ENCODE measurements at places on chromosomes 1 and 21.

DNA sequence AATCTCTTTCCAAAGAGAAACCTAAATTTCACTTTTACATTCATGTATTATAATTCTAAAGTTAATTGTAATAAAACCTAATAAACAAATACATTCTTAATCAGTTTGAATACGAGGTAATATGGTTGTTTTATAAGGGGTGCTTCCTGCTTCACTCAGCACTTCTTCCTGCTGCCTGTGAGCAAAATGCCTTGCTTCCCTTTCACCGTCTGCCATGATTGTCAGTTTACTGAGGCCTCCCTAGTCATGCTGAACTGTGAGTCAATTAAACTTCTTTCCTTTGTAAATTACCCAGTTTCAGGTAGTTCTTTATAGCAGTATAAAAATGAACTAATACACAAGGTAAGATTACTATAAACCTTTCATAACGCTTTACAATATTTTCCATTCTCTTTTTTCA is 491.1 kb upstream of the LRRC7 start:
- no peak for DNase-seq

- peak; percentile 88 for DNase-seq
These were observed 56.2 kb downstream of the ST3GAL3 start for GRCh38 chr1:43763497-43763973.

DNA sequence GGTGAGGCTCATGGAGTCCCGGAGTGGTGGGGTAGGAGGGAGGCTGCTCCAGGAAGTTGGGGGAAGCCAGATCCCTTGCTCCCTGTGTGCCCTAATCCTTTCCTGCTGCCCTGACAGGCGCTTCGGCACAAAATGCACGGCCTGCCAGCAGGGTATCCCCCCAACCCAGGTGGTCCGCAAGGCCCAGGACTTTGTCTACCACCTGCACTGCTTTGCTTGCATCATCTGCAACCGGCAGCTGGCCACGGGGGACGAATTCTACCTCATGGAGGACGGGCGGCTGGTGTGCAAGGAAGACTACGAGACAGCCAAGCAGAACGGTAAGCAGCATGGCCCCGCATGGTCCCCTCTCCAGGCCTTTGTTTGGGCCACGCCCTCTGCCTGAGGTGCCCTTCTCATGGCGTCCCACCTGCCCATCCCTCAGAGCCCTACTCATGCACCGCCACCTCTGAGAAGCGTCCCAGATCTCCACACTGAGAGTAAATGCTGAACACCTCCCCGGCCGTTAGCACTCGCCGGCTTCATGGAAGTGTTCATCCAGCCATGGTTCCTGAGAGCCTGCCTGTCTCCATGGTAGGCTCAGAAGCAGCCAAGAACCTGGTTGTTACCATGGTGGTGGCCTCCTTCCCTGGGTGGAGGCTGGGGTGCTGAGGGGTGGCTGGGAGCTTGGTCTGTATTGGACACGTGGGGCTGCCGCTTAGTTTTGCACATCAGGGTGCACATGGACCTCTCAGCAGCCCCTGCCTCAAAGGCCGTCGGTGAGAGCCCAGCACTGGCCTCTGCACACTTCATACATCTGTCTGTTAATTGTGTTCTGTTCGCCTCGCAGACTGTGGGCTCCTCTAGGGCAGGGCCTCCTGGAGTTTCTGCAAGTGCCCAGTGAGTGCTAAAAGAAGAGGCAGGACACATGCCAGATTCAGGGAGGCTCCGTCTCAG is 36.5 kb downstream of the LHX4 start:
- no peak for DNase-seq

- no peak for DNase-seq
These were observed 7.7 kb upstream of the NPHP4 start for GRCh38 chr1:5999711-6000443.

DNA sequence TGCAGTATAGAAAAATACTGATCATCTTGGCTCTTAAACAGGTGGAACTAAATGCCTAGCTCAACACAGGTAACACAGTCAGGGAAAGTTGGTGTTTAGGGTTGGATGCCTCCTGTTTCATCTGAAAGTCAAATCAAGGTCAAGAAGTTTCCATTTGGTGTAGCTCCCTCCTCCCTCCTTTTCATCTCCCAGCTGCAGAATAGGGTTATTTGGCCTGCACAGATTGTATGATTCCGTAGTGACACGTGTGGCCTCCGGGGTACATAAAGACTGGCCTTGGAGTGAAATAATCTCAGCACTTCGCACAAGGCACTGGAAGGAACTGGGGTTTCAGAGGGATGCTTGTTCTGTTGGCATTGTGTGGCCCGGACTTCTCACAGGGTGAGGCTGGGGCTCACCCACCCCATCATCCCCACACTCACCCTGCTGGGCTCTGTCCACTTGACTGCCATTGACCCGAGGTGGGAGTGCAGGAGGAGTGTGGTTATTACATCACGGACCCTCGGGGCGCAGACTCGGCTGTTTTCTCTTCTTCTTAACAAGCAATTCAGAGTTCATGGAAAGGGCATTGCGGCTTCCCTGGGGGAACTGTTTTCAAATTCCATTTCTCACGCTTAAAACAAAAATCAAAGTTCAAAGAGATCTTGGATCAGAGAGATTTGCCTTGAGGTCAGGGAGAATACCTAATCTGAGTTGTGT is 18.4 kb downstream of the IGSF5 start:
- DNase-seq = no peak

DNA sequence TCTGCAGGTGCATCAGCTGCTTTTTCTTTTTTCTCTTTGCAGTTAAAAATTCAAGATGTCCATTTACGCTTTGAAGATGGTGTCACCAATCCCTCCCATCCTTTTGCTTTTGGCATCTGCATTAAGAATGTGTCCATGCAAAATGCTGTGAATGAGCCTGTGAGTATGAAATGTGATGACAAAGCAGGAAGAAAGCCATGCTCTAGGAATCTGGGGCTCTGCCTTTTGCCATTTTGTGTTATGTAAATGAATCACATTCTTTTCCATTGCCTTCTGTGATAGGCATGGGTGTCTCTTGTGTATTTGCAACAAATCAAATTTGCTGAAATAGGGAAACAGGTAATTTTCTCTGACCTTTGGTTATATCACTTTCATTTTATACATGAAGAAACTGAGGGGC is 19.4 kb downstream of the VPS13D start:
- DNase-seq = no peak

- DNase-seq = no peak
These were observed 59.1 kb downstream of the PLXNA2 start for GRCh38 chr1:208184966-208185654.

DNA sequence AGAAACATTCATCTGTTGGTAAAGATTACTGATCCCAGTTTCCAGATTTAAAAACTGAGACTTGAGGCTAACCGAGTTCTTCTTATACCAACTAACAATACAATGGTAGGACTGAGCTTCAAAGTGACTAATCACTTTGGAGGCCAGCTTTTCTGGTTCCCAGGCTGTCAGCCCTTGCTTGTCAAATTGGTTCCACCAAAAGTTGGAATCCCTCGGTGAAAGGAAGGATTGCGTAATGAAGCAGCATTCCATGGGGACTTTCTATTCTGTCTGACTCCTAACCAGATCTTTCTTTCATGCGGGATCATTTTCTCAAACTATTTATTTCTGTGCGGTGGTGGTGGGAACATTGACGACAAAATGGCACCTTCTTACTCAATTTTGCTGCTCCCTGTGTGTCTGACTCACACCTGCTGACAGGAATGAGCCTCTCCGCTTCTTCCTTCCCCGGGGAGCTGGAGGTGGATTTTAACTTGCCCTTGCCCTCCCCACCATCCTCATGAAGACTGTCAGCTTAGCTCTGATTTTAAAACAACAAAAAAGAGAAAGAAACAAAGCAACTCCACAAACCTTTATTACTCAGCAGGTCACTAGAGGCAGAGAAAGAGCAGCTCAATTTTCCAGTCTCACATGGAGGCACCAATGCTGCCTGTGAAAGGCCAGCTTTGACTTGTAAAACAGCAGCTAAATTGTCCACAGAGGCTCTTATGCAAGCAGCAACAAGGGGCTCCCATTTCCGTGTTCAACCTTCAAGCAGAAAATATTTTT is 32.9 kb upstream of the RASAL2 start:
- DNase-seq = peak; percentile 75

GRCh38 chr1:234325878-234326496 is 47.3 kb upstream of the COA6 start:
- no peak for DNase-seq

DNA sequence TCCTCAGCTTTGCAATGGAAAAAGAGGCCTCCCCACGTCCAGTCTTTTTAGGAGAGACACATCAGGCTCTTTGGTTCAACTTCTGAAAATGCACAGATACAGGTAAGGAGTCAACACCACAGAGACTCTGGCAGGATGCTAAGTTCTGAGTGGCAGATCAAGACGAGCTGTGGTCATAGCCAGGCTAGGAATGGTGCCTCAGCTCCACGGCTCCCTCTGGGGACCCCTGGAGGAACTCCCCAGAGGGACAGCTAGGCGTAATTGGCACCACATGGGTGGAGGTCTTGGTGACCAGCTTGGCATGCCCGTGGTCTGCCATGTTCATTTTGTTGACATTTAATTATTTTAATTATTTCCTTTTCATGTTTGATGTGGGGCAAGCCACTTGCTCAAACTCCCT is 206.1 kb downstream of the KAZN start:
- DNase-seq = peak; percentile 20

DNA sequence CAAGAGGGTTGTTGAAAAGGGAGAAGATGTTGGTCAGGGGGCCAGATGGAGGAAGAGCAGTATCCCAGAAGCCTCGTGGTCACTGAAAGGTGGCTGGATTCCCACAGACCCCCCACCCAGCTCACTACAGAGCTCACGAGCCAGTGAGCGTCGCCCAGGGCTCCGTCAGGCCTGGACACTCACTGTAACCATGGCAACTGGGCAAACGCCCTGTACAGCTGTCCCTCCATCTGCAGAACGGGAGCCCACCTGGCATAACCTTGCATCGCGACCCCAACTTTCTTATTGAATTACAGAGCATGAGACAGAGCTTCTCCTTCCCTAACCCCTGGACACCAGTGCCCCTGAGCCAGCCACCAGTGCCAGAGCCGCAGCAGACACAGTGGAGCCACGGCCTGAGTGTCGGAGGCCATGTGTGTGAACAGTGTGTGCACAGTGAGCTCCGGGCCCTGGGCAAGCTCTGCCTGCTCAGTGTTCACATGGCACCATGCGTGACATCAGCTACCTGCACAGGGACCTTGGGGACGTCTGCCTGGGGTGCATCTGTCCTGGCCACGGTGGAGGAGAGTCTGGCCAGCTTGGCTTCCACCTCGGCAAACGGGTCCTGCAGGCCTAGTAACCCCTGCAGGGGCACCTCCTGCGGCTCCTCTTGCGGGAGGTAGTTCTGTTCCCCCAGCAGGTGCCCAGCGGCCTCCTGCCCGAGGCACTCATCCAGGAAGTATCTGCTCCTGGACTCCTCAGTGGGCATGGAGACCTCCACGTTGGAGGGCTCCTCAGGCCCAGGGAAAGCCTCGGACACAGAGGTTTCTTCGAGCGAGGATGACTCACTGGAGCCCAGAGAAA is 25.9 kb upstream of the DDOST start:
- DNase-seq = no peak

GRCh38 chr1:221718381-221719277 is 23.3 kb downstream of the DUSP10 start:
- no peak for DNase-seq

- DNase-seq = peak; percentile 59
These were observed 9.2 kb downstream of the CLDN8 start for GRCh38 chr21:30206551-30207251.

- no peak for DNase-seq
These were observed 64.2 kb upstream of the CR2 start for GRCh38 chr1:207389728-207390464.

GRCh38 chr1:24351247-24351646 is 32.1 kb downstream of the GRHL3 start:
- DNase-seq = no peak

DNA sequence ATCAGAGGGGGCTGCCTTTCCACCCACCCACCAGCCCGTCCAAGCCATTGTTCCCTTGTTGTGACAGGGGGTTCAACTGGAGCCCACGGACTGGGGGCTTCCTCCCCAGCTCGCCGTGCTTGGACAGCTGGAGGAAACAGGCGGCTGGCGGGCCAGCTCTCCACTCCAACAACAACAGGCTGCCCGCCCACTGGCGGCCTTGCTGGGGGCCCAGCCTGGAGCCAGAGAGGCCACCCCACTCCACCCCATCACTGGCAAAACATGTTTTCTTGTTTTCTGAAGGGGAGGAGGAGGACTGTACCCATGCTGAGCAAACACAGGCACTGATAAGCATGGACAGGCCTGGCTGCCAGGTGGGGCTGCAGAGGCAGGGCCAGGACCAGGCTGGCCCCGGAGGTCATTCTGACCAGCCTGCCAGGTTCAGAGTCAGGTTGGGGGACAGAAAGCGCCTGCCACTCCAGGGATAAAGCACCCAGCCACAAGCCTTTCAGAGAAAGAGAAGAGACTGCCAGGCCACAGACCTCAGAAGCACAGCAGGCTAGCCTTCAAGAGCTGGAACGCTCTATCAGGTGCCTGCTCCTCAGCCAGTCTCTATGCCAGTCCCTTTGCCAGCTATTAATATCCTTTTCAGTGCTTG is 32.8 kb downstream of the GJA4 start:
- no peak for DNase-seq

DNA sequence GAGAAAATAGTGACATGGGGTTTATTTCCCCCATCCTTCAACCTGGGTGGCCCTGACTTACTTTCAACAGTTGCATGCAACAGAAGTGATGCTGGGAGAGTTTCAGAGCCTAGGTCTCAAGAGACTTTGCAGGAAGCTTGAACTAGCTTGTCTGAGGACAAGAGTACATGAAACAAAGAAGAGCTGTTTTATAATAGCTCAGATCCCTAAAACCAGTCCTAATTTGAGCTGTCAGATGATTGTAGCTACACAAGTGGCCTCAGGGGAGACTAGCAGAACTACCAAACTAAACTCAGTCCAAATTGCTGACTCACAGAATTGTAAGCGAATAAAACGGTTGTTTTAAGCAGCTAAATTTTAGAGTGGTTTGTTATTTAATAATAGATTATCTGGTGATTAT is 17.1 kb downstream of the RC3H1 start:
- DNase-seq = peak; percentile 98

- DNase-seq = peak; percentile 59
These were observed 343.2 kb downstream of the OLFM3 start for GRCh38 chr1:101653482-101653946.

GRCh38 chr1:41328001-41328615 is 33.1 kb upstream of the FOXO6 start:
- DNase-seq = no peak

DNA sequence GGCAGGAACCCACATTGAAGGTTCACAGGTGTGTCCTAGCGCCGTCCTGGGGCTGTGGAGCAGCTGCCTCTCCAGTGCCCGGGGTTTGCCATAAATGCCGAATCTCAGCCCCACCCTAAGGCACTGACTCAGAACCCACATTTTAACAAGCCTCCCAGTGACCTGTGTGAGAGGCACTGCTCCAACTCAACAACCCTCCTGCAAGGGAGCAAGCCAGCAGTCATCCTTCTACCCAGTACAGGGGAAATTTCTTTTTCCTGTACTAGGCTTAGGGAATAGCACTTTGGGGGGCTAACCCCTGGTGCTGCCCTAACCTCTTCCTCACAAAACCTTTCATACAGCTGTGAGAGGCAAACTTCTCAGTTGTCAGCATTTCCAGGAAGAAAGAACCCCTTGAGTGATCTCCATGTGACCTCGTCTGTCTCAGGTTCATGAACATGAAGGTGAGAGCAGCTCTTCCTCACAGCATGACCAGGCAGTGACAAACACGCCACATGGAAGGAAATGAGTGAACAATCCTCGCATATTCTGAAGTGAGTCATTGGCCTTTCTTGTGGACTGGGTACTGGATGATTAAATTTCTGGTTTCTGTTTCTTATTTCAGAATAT is 11.4 kb upstream of the BCAR3 start:
- DNase-seq = no peak

Data from SK-MEL-5 (cell line).